ENCODE measurements at places on chromosomes 12 and 14.
A peak's percentile ranks its signal among the peaks of the same experiment; 100 is the strongest.

DNA sequence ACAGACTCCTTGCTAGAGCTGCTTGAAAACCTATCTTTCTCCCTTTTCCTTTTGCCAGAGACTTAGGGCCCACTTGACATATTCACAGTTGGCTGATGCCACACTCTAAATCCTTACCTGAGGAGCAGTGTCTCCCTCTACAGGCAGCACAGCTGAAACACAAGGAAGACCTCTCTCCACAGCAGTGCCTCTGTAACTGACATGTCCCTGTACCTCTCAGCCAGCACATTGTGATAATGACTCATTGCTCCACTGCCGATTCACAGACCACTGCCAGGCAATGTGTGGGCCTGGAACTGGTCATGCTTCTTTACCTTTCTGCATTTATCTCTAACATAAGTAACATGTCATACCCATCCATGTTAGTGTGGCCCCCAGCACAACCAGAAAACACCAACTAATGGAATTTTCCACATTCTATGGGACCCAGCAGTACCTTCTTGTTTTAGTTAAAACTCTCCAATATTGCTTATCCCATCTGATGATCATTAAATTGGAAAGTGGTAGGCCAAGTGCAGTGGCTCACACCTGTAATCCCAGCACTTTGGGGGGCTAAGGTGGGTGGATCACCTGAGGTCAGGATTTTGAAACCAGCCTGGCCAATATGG, 56.5 kb downstream of the GTF2A1 start:
- DNase-seq = peak; percentile 53

- DNase-seq = no peak
Observed at GRCh38 chr12:31491841-31492598, 98.9 kb downstream of the DENND5B start.

GRCh38 chr14:76820700-76821099, 5.5 kb upstream of the LRRC74A start:
- DNase-seq = no peak

DNA sequence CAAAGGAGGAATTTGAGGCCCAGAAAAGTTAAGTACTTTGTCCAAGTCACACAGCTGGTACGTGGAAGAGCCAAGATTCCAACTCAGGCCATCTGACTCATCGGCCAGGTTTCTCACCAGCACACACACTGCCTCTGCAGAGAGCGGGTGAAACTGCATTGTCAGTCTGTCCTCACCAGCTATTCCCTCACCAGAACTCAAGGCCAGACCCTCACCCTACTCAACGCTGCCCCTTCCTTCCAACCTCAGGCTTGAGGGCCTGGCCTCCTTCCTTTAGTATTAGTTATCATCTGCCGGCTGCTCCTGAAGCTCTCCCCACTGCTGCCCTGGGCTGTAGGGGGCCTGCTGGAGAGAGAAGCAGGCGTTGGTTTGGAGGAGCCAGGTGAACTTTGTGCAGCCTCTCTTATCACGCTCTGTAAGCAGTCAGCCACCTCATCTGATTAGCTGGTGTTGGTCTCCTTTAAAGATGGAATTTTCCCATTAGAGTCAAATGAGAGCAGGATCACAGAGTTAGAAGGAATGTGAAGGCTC, 16.6 kb upstream of the PLEK2 start:
- DNase-seq = no peak

Data from CD14-positive monocyte (primary cell).